Activated naive CD8-positive, alpha-beta T cell treated with anti-CD3 and anti-CD28 coated beads, Interleukin-2, amount 10 ng/mL, durations not matched to agents 7 days and 5 days (primary cell): ENCODE measurements at places on chromosomes 4 and X. TPM values are rescaled to one million over a fixed set of nuclear protein-coding genes. Genes with fewer than 3 reads are reported as not detected.

RLIM gene
- total RNA-seq, result 40.7 TPM

FUNDC1 gene
- 12.6 TPM for total RNA-seq

PLAC8 gene
- 305 TPM for total RNA-seq

INTU gene
- 0.06 TPM for total RNA-seq

MAGEC1 gene
- not detected for total RNA-seq

FAT1 gene
- total RNA-seq, result not detected

GRCh38 chr4:74044677-74045076, 6.2 kb upstream of the CXCL3 start:
- DNase-seq, result no peak

GRCh38 chr4:153494562-153494961, 28.4 kb downstream of the TMEM131L start:
- no peak for DNase-seq

DNA sequence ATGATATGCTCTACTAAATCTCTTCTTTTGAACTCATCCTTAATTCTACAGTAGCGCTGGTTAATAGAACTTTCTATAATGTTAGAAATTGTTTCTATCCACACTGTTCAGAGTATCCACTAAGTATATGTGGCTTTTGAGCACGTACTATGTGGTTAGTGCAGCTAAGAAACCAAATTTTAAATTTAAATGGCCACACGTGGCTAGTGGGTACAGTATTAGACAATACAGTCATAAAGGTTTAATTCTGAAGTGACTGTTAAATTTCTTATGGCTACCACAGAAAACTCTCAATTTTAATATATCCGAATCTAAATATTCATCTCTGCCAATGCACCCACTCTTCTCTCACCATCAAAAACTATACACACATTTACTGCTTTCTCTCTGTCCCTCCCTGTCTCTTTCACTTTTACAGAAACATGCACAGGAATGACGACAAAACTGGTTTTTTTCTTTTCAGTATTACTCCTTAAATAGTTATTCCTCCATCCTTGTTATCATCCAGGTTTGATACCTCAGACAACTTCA, 583.9 kb downstream of the KCTD8 start:
- DNase-seq, result no peak

GRCh38 chr4:25154594-25155265, 5.5 kb downstream of the SEPSECS start:
- no peak for DNase-seq

DNA sequence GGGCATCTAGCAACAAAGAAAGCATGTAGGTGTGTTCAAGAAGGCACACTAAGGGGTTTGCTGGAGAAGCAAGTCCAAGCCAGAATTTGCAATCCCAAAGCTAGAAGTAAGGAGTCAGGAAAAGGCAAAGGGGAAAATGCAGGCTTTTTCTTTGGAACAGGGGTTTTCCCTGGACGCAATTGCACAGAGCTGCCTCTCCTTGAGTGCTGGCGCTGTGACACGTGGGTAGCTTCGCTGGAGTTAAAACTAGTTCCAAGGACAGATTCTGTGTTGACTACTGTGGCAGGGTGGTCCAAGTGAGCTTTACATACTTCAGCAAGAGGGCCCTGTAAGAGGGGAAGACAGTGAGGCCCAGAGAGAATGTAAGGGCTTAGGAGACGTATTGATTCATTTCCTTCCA, 277.1 kb downstream of the ADGRA3 start:
- no peak for DNase-seq

GRCh38 chr4:127379499-127379898, 253.3 kb upstream of the INTU start:
- no peak for DNase-seq

DNA sequence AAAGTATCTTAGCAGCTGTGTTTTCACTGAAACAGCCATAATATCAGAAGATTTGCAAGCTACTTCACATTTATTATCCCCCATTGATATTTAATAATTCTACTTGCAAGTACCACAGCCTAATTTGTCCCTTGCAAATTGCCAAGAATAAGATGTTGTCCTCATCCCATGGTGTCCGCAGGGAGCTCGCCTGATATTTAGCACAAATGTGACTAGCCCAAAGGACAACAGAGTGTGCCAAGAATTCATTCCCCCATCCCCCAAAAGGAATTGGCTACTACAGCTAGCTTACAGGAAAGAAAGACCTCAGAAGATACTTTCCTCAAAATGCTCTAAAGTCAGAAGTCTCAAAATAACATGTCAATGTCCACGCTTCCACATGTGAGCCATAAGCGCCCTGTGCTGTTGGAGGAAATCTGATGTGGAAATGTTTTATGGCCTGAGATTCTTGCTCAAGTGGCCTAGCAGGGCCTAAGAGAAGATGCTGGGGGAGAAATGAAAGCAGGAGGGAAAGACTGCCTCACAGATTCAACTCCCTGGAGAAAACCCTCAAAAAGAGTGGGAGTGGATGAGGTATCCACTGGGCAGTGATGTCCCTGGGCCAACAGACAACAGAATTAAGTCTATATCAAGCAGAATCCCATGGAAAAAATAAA, 111.4 kb downstream of the SH3KBP1 start:
- no peak for DNase-seq

- DNase-seq, result no peak
Observed at GRCh38 chrX:134453631-134454030, 6.3 kb upstream of the HPRT1 start.

DNA sequence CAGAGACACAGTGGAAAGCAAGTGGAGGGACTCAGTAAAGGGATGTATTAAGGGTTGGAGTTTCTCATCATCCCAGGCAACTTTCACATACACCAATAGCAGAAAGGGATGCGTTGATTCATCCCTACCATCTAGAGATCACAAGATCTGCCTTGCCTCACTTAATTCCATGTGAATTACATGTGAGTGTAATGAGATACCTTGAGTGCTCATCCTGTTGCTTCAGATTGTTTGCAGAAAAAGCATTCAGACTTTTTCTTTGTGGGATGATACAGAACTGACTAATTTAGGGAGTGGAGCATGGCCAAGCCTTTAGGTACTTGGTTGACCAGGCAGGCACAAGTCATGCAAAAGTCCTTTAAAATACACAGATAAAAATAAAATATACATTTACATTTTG, 124.8 kb upstream of the SLIT2 start:
- DNase-seq, result no peak

GRCh38 chrX:111812889-111813563, 63.0 kb upstream of the TRPC5OS start:
- DNase-seq, result no peak

GRCh38 chr4:86500527-86500926, 93.6 kb upstream of the PTPN13 start:
- DNase-seq, result no peak

DNA sequence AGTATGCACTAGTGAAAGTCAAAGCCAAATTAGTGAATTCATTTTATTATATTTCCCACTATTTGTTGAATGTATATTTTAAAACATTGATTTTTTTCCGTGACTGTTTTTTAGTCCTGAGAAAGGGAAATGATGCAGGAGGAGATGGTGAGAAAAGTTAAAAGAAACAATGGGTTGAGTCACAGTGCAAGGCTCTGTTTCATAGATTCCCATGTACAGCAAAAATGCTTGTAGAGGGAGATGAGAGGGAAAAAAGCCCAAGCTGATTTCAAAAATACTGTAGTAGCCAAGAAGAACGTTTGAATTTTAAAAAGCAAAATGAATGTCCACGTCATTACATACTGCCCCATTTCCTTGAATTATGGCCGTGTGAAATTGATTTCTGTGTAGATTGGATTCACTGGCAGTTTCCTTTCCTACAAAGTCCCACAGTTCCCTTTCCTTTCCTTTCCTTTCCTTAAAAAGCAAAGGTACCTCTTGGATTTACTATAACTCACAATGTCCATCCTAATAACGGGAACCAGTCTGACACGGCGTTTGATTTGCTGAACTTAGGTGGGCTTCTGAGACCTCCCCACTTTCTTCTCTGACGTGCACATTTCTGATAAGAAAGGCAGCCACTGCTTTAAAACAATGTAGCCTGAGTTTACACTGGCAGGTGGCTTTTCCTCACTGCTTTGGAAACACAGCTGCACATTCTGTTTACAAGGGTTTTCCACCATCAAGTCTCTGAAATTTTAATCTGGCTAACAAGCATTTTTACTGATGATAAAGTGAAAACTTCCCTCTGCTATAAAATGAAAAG, 63.7 kb downstream of the SPCS3 start:
- no peak for DNase-seq

DNA sequence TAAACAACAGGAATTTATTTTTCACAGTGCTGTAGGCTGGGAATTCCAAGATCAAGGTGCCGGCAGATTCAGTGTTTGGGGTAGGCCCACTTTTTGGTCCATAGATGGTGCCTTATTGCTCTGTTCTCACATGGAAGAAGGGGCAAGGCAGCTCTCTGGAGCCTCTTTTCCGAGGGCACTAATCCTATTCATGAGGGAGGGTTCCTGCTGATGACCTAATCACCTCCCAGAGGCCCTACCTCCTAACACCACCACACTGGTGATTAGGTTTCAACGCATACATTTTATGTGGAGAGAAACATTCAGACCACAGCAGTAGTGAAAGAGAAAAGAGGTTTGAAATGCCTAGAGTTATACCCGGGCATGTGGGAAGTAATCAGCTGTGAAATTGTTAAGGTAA, 1.4 kb upstream of the POLA1 start:
- no peak for DNase-seq

- no peak for DNase-seq
Observed at GRCh38 chr4:122633211-122633610, 12.3 kb upstream of the IL21 start.

GRCh38 chr4:108906006-108906405, 143.2 kb upstream of the ETNPPL start:
- no peak for DNase-seq
